DMS53 (cell line): ENCODE measurements at places on chromosomes 3 and 15.

DNA sequence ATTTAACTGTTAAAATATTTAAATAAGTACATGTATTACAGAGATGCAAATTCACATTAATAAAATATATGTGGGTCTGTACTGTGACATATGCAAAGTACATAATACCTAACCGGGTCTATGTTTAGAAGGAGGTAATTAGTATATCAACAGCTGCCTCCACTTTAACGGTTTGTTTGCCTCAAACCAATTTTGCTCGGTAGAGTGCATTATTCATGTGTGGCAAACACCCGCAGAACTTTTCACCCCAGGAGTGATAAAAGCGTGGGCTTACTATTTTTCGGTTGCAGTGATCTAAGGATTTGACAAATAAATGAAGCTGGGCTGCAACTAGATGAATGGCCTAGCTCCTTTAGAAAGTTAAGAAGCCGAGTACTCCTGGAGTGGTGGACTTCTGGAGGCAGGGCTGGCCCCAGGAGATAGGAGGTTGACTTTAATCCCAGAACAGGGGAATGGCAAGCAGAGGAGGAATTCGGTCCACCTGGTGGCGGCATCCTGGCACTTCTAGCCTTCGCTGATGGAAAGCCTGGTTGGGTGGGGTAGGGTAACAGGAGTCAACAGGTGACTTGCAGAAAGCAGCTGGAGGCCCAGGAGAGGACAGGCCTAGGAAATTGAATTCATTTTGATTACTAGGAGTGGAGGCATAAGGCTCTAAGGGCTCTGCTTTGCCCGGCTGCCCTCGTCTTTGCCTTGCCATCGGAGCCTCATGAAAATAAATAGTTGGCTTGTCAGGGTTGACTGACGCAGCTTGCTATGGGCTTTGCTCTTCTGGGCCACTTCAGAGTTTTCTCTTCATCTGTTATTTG is 2.4 kb downstream of the SLCO3A1 start:
- peak; percentile 74 for DNase-seq

DNA sequence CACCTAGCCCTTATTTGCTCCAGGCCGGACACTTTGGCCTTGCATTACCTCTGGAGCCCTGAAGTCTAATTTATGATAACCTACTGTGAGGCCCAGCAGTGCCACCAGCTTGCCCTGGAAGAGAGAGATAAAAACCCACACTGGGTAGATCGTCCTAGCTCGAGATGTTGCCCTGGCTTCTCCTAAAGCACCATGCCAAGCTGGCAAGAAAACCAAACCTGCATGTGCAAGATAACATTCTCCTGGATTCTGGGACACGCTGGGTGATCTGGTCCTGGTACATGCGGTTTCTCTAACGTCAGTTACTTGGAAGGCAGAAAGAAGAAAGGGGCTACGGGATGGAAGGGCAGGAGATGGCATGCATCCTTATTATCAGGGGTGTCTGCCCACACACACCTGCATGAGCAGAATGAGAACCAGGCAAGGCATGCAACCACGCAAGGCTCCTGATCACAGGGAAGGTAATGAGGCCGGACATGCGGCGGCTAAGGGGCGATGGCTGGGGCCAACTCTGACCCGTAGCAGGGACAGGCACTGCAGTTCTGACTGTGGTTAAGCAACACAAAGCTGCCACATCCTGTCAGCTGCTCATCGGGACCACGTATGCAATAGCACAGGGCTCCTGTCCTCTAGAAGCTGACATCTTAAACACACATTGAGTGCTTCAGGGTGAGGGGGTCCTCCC is 73.0 kb downstream of the OXNAD1 start:
- no peak for DNase-seq

GRCh38 chr3:74561881-74562280 is 52.6 kb downstream of the CNTN3 start:
- no peak for DNase-seq

DNA sequence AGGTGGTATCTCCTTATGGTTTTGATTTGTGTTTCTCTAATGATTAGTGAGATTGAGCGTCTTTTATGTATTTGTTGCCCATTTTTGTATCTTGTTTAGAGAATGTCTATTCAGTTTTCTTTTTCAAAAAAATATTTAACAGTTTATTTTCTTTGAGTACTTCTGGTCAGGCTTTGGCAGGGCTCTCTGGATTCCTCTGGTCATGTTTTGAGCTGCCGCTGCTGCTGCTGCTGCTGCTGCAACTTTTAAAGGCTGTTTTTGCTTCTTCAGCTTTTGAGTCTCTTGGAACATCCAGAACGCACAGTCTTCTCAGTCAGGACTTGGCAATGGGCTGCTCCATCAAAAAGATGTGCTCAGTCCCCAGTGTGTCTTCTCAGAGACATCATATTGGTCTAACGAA is 40.1 kb downstream of the REC114 start:
- DNase-seq, result no peak

GRCh38 chr15:97968380-97968779 is 7.9 kb downstream of the ARRDC4 start:
- no peak for DNase-seq

DNA sequence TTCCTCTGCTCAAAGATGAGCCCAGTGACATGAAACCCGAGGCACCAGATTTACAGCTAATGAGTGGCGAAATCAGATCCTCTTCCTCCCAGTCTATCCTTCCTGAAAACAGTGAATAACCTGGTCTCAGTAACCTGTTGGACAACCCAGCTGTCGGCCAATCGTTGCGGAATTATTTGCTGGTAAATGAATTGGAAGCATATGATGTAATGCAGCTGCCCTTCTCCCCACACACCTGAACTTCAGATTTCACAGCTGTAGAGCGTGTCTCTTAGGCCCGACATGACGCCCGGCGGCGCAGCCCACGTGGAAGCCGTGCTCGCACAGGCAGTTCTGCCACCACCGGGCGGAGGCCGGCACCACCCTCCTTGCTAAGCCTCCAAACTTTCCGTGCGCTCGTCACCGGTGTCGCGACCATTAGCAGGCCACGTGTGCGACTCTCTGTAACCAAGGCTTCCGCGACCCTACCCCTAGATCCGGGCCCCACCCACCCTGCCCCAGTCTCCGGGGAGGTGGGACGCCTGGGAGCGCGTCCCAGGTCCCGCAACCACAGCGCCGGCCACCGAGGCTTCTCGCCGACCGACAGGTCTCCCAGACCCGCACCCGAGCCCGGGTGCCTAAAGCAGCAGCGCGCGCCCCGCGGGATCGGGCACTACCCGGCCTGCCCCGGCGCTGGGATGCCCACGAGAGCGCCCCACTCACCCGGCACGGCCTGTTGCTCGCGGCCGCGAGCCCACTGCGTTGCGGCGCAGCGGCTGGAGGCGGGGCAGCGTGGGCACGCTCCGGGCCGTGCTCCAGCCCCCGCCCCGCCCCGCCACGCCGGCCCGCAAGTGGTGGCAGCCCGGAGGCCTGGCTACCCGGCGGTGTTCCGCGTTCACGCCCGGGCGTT is at the start of gene RIOX2:
TSS of gene RIOX2 (minus strand) at position 753 of the 889 bp plus-strand sequence. CDS start 4,838 bp downstream, outside the sequence.
- peak; percentile 85 for DNase-seq

- DNase-seq, result no peak
Observed at GRCh38 chr15:73866481-73866880, 6.9 kb upstream of the TBC1D21 start.

GRCh38 chr15:82554351-82554750 is 14.1 kb upstream of the RPS17 start:
- no peak for DNase-seq

DNA sequence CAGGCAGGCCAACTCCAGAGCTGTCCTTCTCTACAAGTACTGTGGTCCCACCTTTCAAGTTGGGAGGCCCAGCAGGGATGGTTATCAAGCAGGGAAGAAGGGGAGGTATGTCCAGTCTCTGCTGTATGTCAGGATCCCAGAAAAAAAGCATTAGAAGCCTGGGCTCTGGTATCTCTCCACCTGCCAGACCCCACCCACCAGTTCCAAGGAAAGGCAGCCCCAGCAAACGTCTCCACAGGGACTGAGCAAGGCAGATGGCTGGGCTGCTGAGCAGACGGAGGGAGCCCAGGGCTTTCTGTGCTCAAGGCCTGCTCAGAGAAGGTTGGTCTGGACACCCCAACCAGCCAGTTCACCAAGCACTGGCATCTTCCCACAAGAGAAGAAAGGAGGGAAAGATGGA is 287.8 kb downstream of the XXYLT1 start:
- DNase-seq, result no peak

DNA sequence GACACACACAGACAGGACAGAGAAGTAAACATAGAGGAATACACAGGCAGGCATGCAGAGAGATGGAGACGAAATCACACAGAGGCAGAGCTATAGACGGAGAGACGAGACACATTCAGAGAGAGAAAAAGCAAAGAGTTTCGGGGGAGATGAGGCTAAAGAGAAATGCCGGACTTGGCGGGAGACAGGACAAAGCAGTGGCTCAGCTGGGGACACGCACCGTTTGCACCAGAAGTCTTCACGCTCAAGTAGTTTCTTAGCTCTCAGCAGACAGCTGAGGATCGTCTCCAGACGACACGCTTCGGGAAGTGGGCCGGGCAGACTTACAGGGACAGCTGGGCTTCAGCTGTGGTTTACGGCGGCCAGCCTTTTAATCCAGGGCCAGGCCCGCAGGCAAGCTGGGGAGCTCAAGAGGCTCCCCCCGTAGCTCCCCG is 56.2 kb upstream of the DLG1 start:
- peak; percentile 44 for DNase-seq

- peak; percentile 62 for DNase-seq
Observed at GRCh38 chr3:183255348-183255730, 2.3 kb downstream of the B3GNT5 start.

- DNase-seq, result peak; percentile 79
Observed at GRCh38 chr15:58463815-58464650, 32.2 kb downstream of the LIPC start.

- no peak for DNase-seq
Observed at GRCh38 chr3:194658477-194659242, 13.3 kb downstream of the LSG1 start.

DNA sequence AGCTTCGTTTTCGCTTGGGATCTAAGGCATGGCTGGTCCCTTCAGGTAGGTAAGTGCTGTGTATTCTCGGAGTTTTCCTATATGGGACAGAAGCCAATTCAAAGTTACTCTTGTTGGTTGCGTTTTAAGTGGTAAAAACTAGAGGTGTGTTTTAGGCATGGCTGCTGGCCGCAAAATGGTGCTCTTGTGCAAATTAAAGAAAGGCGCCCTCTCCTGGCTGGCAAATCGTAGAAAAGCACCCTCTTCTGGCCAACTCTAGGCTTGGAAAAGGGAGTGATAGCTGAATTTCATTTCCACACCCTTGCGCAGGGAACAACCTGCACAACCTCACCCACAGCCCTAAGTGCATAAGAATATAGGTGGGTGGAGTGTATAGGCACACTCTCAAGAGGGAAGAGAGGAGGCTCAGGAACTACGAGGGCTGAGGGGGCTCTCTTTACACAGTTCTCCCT is 23.5 kb downstream of the DRD3 start:
- peak; percentile 44 for DNase-seq

GRCh38 chr15:55846116-55846707 is 103.3 kb upstream of the PRTG start:
- DNase-seq, result peak; percentile 78

DNA sequence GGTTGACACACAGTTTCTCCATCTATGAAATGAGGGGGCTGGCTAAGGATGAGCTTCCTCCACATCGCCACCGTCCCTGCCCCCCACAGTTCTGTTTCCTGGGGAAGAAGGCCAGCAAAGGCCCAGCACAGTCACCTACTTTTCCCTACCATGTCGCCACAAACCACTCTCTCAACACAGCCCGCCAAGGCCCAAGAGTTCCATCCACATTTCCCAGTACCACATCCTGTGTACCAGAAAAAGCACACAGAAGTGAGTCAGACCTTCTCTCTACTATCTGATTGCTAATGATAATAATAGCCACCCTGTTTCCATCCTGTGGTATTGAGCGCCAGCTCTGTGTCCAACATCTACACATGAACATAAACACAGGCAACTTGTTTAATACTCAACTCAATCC is 30.3 kb upstream of the C15orf39 start:
- no peak for DNase-seq

DNA sequence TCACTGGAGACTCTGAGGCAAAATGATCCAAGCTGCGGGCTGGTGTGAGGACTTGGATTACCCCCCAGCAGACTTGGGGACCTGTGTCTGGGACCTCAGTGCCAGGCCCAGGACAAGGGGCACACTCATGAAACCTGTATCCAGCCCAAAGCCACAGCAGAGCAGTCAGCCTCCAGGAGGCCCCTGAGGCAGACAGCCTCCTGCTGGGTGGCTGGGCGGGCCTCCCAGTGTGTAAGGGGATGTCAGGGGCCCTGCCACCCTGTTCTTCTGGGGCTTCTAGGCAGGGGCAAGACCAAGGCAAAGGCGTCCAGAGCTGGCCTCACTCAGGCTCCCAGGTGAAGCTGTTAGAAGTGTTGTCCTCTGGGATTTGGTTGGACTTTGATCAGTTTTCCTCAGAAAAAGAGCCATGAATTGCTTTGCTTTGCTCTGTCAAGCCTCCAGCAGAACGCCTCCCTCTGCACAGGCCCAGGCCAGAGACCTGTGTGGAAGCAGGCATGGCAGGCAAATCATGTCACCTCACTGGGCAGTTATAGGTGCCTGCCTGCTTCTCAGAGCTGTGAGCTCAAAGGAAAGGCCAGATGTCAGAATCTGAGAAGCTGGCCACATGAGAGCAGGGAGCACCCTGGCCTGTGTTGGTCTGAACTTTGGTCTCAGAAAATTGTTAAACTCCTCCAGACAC is 77.4 kb downstream of the SMAD6 start:
- no peak for DNase-seq

DNA sequence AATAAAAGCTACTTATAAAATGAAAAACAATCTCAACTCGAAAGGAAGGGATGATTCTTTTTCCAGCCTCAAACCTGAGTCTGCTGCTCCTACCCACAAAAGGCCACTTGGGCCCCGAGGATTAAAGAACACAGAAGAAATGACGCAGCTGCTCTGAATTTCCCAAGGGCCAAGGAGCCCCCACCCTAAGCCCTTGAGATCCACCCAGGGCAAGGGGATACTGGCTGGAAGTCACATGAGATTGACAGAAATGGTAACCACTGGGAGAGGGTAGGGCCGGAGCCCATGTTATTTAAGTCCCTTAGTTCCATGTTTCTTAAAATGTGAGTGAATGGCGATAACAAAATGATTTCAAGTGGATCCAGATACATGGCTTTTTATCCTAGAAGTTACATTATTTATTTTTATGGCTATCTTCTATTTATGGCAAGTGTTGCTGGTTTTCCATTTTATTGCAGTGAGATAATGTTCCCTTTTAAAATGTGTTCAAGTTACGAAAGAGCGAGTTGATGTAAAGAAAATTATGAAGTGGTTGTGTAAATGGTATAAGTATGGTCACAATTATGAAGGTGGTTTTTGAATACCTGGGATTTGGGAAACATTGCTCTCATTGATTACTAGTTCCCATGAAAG is 16.8 kb downstream of the IGDCC4 start:
- no peak for DNase-seq

- DNase-seq, result no peak
Observed at GRCh38 chr15:46309914-46310313, 675.1 kb downstream of the SQOR start.

DNA sequence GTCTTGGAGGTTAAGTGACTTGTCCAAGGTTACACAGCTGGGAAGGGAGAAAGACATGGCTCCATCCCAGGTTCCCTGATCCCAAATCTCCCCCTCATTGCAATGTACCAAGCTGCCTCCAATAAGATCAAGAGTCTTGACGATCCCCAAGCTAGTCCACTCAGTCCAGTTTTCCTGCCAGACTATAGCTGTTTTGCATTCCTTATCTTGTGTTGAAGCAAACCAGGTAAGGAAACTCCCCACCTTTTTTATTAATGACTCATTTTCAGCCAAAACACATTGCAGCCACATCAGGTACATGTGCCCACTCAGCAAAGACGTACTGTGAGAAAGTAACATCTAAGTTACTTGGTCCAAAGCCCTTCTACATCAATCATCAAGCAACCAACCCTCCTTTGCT is 41.9 kb downstream of the LIPC start:
- DNase-seq, result no peak

GRCh38 chr3:61841988-61842387 is 280.6 kb downstream of the PTPRG start:
- no peak for DNase-seq
